ENCODE measurements at places on chromosomes 6 and 20. TPM values are rescaled to one million over a fixed set of nuclear protein-coding genes. Genes with fewer than 3 reads are reported as not detected.

Gene TSHZ2
- total RNA-seq: 0.49 TPM

Gene RBPJL
- 1.4 TPM for total RNA-seq

Gene C20orf141
- not detected for total RNA-seq

Gene BTN1A1
- 0.38 TPM for total RNA-seq

Gene PIM1
- total RNA-seq: 64.0 TPM

Gene TDRD6
- 0.14 TPM for total RNA-seq

Gene TRAPPC3L
- not detected for total RNA-seq

Gene COL11A2
- 1.3 TPM for total RNA-seq

Data from GM23338 (cell line).